ENCODE measurements at places on chromosomes 1 and 21.

- no peak for DNase-seq
Observed at GRCh38 chr1:230263568-230264195, 162.4 kb downstream of the PGBD5 start.

DNA sequence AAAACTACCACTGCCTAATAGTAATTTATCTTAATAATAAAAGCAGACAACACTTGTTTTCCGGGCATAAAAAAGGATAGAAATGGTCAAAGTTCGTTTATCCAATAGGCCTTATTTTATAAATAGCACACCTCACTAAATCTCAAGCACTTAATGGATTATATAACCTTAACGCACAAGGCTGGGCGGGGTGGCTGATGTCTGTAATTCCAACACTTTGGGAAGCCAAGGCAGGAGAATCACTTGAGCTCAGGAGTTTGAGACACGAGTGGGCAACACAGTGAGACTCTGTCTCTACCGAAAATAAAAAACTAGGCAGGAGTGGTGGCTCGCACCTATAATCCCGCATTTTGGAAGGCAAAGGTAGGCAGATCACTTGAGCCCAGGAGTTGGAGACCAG lies 12.4 kb downstream of the EIF4G3 start:
- no peak for DNase-seq

DNA sequence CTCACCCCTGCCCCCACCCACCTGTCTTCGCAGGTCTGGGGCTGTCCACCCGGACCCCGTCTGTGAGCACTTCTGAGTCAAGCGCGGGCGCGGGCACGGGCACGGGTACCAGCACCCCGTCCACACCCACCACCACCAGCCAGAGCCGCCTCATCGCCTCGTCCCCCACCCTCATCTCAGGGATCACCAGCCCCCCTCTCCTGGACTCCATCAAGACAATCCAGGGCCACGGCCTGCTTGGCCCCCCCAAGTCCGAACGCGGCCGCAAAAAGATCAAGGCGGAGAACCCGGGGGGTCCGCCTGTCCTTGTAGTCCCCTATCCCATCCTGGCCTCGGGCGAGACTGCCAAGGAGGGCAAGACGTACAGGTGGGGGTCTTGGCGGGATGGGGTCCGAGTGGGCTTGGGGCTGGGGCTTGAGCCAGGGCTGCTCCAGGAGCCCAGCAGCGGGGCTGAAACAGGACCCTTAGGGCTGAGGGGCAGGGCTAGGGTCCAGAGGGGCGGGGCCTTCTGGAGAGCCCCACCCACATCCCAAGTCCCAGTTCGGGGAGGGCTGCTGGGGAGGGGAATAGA lies 23.9 kb downstream of the ZNF362 start:
- DNase-seq, result no peak

- no peak for DNase-seq
Observed at GRCh38 chr1:75338616-75339483, 204.7 kb downstream of the LHX8 start.

- DNase-seq, result no peak
Observed at GRCh38 chr1:94104776-94105580, 16.0 kb downstream of the ABCA4 start.

GRCh38 chr1:244409701-244410100 lies 42.0 kb downstream of the ADSS2 start:
- no peak for DNase-seq

- DNase-seq, result no peak
Observed at GRCh38 chr21:46194374-46195334, 10.4 kb upstream of the SPATC1L start.

GRCh38 chr1:26218906-26219494 lies 15.0 kb upstream of the CEP85 start:
- no peak for DNase-seq

DNA sequence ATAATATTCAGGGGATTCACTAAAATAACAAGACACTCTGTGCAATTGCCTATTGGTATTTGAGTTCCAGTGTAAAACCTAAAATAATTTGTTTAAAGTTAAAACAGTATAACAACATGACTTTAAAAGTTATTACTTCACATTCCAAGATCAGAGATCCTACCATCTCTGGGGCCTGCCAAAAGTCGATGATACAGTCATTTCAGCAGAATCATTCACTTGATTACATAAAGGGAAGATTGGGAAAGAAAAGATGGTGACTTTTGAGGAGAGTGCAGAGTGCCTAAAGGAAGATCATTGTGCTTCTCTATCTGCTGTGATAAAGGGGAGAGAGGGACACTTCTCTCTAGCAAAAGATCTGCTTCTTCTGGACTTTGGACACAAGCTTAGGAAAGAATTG lies 784.4 kb upstream of the ADGRL4 start:
- DNase-seq, result no peak

DNA sequence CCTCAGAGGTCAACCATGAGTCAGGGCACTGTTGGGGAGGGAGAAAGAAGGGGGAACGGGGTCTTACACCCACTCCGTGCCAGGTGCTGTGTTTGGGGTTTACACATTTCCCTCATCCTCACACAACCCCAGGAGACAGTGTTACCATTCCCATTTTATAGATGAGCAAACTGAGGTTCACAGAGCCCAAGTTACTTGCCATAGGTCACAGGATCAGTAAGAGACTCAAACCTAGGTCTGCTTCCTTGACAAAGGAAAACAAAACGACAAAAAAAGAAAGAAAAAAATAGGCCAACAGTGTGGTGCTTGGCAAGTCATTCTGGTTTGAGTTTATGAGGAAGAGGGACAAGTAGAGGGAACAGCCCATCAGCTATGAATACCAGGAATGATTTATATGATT lies 16.3 kb upstream of the CDCP2 start:
- DNase-seq, result no peak

DNA sequence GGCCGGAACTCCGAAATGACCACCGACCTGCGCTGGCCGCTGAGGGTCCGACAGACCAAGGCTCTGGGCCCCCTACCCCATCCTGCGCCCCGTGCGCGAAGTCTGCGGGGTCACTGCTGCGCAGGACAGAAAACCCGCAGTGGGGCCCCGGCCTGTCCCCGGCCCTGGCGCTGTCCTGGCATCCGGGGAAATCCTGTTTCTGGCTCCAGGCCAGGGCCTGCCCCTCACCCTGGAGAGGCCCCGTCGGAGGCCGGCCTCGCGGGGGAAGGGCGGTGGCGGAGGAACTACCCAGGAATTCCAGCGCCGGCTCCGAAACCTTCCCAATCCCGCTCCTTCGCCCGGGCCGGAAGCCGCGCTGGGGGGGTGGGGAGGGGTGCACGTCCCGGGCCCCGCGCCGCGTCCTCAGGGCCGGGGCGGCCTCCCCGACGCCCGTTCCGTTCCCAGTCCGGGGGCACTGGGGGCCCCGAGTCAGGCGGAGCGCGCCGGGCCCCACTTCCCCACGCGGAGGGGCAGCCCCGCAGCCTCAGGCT lies 77.0 kb downstream of the MORN1 start:
- no peak for DNase-seq

- no peak for DNase-seq
Observed at GRCh38 chr1:245255783-245256182, 101.0 kb downstream of the KIF26B start.

DNA sequence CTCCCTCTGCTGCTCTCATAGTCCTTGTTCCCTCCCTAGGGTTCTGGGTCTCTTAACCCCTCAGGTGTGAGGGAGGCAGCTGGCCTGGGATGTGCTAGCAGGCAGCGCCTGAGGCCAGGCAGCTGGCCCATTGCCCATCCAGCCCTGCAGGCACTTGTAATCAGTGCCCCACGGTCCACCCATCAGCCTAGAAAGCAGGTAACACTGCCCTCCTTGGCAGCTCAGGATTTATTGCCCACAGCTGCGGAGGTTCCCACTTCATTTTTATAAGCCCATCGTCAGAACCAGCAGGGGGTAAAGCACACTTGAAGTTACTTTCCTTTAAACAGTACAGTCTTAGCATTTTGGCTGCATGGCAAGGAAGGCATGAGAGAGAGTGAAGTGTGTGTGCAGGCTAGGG lies 70.6 kb downstream of the TMEM53 start:
- no peak for DNase-seq

- DNase-seq, result no peak
Observed at GRCh38 chr1:192399161-192399560, 82.4 kb downstream of the RGS21 start.

GRCh38 chr1:119861547-119861946 lies 34.8 kb downstream of the ADAM30 start:
- no peak for DNase-seq

GRCh38 chr21:23401278-23401677 lies 2206.0 kb downstream of the MRPL39 start:
- no peak for DNase-seq

DNA sequence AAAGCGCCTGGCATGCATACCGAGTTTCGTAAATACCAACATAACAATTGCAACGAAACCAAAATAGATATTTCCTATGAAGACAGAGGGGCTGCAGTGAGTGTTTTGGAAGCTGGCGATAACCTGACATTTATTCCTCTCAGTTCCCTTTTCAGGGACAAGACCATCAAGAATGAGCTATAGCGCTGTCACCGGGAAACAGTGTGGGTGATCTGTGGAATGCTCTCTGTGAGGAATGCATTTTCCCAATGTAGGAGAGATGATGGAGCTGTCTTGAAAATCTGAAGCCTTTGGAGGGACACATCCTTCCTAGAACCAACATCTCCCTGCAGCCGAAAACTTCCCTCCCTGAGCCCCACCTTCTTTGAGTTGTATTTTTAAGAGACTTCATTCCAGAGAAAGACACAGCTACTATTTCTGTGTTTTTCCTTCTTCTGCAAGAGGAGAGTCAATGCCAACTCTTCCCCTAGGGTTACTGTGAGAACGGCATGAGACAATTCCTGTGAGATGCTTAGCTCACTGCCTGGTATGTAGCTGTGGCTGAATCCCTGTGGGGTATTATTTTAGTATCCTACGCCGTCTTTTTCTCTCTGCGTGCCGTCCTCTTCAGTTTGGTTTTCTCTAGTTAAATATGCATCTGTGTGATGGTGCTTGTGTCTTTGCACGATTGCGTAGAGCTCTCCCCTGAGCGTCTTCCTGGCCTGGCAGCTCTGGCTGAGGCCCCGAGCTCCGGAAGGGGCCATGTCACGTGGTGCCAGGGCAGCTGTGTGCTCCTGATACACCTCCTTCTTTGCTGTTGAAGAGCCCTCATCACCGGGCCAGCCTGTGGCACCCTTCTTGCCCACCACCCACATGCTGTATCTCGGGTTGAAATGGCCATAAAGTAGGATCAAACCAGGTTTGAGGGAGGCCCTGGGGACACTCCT lies 45.2 kb downstream of the AJAP1 start:
- DNase-seq, result no peak

DNA sequence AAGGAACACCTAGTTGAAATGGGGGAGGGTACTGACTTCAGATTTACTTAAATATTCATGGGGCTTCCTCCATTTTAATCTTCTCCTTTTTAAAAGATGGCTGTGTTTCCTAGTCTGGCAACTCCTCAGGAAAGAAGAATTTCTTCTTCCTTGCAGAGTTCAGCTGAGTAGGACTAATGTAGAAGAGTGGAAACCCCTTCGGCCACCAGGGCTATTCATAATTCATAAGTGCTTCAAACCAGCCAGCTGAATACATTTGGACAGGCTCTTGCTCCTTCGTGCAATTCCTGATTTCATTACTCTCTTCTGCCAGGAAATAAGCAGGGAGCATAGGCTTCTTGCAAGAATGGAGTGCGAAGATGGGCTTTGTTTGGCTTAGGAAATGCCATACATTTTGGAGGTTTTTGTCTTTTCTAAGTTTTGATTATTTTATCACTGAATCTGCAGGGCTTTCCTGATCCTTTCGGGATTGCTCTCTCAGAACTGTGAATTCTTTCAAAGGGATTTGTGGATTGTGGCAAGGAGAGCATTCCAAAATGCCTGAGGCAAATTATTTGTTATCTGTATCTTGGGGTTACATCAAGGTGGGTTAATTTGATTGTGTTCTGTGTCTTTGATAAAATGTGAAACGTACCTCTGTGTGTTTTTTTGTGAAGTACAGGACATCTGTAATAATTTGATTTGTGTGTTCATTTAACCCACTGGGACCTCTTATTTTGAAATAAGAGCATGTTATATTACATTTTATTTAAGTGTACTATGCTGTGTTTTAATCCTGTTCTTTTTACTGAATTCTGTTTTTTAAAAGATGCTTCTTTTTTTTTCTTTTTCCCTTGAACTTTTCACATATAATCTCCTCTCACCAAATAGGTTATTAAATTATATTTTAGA lies 179.4 kb upstream of the SGIP1 start:
- no peak for DNase-seq

GRCh38 chr1:17148950-17149608 lies 29.8 kb upstream of the PADI2 start:
- DNase-seq, result no peak

DNA sequence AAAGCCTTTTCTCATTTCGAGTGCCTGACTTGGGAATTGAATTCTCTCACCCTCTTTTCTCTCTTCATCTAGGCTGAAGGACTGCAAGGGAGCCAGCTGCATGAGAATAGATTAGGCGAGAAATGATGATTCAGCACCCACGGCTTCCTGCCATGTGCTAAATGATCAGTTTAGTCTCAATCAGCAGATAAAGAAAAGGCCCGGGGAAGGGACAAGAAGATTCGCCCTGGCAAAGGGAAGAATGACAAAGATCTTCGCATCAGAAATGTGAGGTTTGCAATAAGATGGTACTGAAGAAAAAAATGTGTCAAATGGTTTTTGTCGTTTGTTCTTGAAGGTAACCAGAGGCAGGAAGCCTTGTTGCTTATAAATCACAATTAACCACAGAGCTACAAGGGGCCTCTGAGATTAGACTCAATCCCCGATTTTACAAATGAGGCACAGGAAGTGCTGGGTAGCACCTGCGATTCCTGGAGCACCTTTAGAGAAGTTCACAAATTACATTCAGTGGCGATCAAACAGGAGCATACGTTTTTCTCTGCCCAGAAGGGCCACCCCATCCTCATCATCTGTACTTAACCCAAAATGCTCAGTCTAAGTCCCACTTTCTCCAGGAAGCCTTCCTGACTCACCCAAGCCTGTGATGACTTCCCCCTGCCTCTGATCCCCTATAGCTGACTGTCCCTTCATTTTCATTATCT lies 183.4 kb downstream of the ZNF281 start:
- no peak for DNase-seq

DNA sequence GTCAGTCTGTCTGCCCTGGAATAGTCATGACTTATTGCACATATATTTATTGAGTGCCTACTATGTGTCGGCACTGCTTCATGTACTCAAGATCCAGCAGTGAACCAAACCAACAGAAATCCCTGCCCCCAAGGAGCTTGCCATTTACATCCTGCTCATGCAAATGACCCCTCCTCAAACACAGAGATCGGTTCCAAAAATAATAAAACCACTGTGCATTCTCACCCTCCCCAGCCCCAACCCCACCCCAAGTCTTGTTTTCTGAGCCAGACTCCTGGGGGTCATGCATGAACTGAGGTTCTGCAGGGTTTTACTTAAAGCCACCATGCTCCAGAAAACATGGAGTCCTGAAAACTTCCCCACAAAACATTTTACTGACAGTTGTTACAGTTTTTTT lies 61.9 kb downstream of the KIAA0040 start:
- DNase-seq, result no peak
